Ecto neural progenitor cell (in vitro differentiated cells): ENCODE measurements at places on chromosomes 12 and 14.

DNA sequence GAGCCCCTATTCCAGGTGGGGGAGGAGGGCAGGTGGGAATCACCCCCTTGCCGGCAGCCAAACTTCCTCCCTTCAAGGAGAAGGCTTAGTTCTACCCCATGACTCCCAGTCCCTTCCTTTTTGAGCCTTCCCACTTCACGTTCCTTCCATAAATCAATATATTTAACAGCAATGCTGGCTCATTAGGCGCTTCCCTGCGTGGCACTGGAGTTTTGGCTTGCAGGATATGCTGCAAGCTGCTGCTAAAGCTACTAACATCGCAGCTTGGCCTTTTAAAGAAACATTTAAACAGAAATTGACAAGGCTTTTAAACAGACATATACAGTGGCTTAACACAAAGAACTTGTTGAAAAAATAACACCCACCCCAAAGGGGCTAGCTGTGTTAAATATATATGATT, 308.0 kb upstream of the FKBP4 start:
- DNase-seq: no peak

- DNase-seq: no peak
Observed at GRCh38 chr14:65336191-65336591, 76.3 kb upstream of the FUT8 start.

DNA sequence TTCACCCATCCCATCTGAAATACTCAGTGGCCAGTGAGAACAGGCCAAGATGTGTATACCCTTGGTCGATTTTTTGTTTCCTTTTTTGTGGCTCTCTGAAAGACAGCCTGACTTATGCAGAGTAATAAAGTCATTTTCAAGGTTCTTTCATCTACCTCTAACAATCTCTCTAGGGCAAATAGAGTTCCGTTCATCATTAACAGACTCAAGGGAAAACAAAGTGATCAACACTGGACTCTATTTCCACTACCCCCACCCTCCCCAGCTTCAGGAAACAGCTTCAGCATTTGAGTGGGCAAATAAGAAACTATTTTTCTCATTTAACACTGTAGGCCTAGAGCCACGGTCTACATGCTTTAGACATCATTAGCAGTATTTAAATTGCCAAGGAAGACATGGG, 15.9 kb downstream of the PRKAB1 start:
- no peak for DNase-seq

GRCh38 chr12:122064780-122065588, 13.6 kb upstream of the MLXIP start:
- peak; percentile 78 for DNase-seq

DNA sequence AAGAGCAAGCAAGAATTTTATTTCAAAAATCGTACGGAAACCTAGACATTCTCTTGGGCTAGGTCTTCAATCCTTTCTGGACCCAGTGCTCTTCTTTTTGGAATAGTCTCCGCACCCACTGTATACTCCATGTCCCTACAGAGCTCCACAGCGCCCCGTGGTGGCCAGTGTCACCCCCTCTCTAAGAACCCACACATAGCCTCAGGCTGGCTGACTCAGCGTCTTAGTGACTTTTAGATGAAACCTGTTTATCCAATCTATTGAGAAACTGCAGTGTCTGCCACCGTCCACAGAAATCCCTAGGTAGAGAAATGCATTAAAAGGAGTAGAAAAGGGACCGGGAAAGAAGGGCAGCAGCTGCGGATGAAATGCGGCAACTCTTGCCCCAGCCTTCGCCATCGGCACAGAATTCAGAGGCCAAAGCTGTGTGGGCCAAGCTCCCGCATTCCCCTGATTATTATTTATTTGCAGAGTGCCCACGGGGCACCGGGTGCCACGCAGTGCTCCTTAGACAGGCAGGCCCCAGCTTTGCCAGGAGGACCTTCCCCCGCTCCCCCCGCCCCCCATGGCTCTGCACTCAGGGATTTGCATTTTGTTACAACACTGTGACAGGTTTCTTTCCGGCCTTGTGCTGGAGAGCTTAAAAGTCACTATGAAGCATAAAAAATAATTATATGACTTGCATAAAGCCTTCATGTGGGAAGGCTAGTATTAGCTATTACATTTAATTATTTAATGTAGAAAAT, 170.1 kb upstream of the FKBP4 start:
- peak; percentile 85 for DNase-seq

DNA sequence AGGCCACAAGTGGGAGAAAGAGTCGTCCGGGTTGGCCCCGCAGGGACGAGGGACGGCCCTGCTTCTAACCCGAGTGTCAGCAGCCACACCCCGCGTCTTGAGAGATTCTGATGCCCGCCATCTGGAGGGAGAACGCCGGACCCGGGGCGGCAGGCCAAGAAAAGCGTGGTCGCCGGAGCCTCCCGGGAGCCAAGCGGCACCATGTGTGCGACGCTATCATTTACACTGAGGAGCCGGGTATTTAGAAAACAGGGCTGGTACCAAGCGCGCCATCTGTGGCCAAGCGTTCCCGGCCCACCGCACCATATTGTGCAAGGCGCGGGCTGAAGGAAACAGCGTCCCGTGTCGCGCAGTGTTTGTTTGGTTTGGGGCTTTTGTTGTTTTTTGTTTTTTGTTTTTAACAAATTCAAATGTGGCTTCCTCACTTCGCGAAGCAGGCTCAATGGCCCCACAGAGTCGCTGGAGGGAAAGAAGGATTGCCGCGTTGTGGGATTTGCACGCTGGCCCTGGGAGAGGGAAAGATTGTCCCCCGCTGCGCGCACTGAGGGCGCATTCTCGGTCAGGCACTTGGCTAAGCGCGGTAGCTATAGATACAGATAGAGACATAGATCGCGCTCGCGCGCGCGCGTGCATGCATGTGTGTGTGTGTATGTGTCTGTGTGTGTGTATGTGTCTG, 153.8 kb downstream of the BCL11B start:
- DNase-seq: peak; percentile 47

DNA sequence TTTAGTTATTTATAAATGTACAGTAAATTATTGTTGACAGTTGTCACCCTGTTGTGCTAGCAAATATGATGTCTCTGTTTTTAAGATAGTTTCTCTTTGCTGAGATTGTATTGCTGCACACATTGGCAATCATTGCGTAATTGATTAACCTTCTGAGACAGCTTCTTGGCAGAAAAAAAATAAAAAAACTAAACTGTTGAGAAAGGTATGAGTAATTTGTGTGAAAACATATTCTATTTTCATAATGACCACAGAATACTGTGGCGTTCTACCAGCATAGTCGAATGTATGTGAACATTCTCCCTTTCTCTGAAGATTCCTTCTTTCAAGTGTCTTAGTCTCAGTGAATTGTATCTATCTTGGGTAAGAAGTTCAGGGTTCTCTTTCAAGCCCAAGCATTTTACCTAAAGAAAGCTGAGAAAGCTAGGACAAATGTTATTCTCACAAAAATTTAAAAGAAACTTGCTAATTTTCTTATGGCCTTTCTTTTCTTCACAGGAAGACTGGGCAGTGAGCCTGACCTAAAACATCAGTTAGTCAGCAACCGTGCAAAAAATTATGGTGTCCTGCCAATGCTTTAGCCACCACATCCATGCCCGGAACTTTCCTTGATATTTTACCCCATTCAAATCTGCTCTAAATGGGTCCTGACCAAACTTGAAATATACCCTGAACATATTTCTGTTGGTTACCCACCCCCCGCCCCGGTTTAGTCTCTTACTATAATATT, 69.0 kb upstream of the REP15 start:
- DNase-seq: no peak

GRCh38 chr12:3135522-3136461, 58.6 kb downstream of the TSPAN9 start:
- peak; percentile 83 for DNase-seq

DNA sequence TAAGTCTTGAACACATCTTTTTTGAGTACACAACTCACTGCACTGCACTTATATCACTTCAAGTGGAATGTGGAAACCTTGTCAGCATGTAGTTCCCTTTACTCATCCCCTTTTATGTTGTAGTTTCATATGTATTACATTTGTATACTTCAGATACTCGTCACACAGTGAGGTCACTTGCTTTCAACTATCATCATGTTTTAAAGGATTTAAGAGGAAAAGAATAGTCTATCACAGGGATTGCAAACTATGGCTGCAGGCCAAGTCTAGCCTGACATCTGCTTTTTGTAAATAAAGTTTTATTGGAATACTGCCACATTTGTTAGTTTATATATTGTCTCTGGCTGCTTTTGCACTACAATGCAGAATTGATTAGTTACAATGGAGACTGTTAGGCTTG, 24.3 kb downstream of the CNOT2 start:
- no peak for DNase-seq

DNA sequence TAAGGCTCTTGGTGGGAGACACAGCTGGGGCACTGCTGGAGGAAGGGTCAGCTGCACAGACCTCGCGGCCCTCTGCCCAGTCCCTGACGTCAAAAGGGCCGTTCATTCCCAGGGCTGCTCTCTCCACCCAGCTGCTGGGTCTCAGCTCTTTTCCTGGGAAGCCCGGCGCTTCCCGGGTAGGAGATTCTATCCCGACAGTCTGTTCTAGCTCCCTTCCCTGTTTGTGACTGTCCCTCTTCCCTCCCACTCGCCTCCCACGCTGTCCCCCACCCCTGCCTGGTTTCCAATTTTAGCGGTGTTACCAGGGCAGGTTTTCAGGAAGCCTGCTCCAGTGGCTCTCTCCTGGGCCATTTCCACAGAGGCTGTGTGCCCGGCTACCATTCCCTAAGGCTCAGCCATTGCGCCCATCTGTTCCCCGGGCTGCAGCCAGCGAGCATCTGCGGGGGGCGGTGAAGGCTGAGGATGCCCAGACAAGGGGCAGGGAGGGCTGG, 186.6 kb downstream of the CACNA1C start:
- DNase-seq: no peak

GRCh38 chr14:104722938-104723650, 935 bp upstream of the ADSS1 start:
- peak; percentile 64 for DNase-seq

DNA sequence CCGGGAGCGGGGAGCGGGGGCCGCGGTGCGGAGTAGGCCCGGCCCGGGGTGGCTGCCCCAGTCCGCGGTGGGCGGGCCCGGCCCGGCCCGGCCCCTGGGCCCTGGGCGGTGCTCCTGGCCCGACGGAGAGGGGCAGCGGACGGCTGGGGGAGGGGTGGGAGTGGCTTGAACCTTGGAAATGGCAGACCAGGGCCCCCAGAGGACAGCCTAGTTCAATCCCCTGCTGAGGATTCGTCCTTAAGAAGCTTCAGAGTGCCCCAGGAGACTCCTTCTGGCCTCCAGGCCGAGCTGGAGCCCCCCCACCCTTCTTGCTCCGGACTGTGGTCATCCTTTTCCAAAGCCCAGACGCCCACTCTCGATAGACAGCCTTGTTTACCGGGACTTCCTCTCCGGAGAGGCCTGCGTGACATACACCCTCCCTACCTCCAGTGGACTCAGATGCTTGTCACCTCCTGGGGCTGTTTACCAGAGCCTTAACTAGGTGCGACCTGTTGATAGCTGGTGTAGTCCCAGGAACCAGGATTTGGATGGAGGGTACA, 458 bp downstream of the KHNYN start:
- DNase-seq: no peak

GRCh38 chr12:62350554-62350953, 90.3 kb downstream of the USP15 start:
- no peak for DNase-seq
